ENCODE measurements at places on chromosomes 12 and 14.

DNA sequence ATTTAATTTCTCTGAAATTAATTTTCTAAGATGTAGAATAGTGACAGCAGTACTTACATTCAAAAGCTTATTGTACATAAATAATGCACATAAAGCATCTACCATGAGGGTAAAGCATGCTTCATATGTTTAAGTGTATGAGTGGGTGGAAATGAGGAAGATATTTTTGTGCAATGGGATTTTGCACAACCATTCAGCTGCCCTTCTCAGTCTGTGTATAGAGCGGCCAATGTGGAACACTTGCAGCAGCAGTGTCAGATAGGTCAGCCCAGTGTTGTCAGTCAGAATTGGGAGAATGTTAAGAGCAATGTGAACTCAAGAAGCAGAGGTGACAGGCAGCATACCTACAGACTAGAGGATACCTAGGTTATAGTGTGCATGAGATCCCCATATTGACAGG is 72.5 kb upstream of the ATP2B1 start:
- no peak for DNase-seq

DNA sequence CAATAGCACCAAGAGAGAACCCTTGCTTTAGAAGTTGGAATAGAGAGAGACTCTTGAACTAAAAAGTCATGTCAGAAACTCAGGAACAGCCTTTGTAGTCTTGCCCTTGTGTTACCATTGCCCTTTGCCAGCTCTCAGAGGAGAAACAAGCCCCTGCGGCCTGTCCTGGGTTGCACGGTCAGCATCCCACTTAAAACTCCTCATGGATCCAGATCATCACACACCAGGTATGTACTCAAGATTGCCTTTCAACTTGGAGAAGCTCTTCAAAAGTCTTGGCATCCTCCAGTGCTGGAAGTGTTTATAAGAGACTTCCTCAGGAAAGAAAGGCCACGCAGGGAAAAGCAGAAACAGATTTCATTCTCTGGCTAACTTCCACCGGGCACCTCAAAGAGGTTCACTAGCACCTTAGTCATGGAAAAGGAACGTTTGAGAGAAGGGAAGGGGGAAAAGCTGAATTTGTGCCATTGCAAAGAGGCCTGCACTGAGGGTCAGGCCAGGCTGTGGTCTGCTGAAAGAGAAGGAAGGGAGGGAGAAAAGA is 594.2 kb downstream of the MED13L start:
- peak; percentile 11 for DNase-seq

- DNase-seq, result peak; percentile 80
Observed at GRCh38 chr14:73227812-73228781, 9.2 kb upstream of the PAPLN start.

DNA sequence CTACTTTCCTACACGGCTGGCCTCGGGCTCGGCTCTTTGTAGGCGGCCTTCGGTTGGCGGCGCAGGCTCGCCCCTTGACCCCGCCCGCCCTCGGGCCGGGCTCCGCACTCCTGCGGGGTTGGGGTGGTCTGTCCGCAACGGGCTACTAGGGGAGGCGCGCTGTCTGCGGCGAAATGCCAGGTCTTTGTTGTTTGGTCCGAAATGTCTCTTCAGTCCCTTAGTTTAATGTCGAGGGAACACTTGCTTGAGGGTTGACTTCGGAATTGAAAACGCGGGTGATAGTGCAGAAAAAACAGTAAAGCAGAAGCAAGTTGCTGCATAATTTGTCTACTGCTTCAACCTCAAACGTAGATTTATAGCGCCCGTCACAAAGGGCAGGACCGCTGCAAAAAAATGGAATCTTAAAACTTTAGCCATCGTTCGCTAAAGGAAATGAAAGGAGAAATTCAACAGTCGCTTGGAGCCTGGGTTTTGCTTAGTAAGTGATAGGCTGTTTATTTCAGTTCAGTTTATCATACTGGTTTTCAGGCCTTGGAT is 390 bp downstream of the JKAMP start:
- DNase-seq, result peak; percentile 51

DNA sequence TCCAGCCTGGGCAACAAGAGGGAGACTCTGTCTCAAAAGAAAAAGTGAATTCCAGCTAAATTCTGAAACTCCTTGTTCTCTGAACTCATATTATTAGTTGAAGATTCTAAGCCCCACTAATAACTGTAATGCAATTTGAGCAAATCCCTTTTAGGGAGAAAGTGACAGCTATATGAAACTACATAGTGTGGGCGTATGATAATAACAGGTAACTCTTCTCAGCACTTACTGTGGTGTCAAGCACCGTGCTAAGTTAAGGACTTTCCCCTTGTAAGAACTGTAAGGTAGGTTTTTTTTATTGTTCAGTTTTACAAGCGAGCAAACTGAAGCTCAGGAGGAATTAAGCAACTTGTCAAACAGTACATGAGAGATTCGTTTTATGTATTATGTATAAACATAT is 5.4 kb downstream of the ANKRD13A start:
- DNase-seq, result no peak

GRCh38 chr14:52299692-52300278 is 14.3 kb upstream of the PTGER2 start:
- peak; percentile 65 for DNase-seq

GRCh38 chr12:95607642-95608041 is 56.4 kb upstream of the USP44 start:
- DNase-seq, result no peak

DNA sequence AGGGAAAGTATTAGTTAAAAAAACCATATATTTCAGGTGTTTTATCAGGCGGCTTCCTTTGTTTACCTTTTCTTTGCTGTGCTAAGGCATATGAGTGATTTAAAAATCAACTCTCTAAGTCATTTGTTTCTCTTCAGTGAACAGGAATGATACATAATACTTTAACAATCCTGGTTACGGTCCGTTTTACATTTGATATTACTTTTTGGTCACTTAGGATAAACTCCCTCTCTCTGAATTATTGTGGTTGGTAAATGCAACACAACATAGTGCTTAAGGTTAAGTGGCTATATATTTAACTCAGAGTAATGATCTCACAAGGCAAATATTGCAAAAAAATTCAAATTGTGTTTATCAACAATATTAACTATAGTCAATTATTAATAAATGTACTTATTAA is 32.7 kb upstream of the AKAP6 start:
- DNase-seq, result no peak

DNA sequence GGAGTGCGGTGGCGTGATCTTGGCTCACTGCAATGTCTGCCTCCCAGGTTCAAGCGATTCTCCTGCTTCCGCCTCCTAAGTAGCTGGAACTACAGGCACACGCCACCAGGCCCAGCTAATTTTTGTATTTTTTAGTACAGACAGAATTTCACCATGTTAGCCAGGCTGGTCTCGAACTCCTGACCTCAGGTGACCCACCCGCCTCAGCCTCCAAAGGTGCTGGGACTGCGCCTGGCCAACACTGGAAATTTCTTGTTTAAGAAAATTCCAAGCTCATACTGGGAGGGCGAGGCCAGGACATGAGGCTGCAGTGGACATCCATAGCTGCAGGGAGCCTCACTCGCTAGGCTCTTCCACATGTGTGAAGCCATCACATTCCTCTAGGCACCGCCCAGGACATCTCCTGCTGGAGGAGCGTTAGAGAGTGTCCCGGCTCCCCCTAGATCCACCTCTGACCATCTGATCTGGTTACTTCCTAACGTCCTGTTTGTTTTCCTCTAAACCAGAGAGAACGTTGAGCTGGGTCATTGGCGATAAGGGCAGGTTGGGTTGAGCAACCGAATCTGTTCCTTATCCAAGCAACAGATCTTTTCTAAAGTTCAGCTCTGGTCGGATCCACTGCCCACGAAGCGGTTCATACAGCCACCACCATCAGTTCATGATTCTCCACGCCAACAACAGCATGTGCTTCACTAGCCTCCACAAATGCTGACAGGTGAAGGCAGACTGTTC is 108.2 kb upstream of the MED13L start:
- no peak for DNase-seq

All from EH (cell line).